ENCODE measurements at places on chromosomes 2 and 18.

DNA sequence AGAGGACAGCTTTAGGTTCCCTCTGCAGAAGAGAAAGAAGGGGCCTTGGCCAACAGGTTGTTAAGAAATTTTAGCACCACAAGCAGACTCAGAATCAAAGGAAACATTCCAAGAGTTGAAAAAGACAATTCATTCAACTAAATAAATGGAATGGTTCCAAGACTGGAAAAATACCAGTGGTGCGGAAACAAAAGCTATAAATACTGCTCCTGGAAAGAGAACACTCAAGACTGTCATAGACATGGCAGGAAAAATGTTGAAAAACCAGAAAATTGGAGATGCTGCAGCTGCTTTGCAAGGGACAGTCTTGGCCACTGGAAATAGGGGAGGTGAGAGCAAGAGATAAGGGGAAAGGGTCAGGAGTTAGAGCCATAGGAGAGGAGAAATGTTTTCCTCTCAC, 312.7 kb upstream of the CYRIA start:
- no peak overlapping the region for H3K4me3 ChIP-seq
- H3K27me3 ChIP-seq = no peaks in the 10 kb centered on the region
- H3K27ac ChIP-seq = no peak overlapping the region
- H3K36me3 ChIP-seq = no peaks in the 10 kb centered on the region
- DNase-seq = no peak

- H3K4me1 ChIP-seq = no peaks in the 10 kb centered on the region
- no peak overlapping the region for H3K27ac ChIP-seq
- no peak for DNase-seq
- H3K4me3 ChIP-seq = no peak overlapping the region
- no peaks in the 10 kb centered on the region for H3K36me3 ChIP-seq
These were observed 21.6 kb downstream of the MAP2 start for GRCh38 chr2:209445485-209445884.

DNA sequence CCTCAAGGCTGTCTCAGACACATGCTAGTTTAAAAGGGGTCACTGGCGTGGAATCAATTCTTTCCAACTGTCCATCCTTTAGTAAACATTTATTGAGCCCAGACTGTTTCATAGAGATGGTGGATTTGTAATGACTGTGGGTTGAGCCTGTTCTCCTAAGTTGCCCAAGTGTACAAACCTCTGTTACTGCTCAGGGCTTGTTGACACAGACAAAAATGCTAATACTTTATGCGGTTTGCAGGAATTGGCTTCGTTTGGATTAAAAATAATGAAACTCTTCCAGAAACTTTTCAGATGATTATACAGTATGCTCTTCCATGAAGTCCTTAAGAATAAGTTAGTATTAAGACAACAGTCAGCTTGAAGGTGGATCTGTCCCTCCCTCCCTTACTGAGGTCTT, 83.6 kb upstream of the MGAT5 start:
- H3K27me3 ChIP-seq = no peaks in the 10 kb centered on the region

DNA sequence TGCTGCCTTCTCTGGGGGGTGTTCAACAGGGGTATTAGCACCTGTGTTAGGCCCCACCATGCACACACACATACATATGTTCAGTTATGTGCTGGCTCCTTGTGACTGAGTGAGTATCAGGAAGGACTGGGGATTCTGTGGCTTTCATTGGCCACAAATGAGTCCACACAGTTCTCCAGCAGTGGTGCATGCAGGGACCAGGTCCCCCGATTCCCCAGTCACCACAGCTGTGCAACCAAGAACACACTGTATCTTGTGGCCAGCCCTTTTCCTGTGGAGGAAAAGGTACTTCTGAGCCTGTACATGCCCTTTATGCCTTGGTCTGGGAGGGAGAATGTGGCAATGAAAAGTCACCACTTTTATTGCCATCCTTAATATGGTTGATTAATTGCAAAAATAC, 74.9 kb upstream of the KLF7 start:
- H3K27me3 ChIP-seq = no peaks in the 10 kb centered on the region
- H3K4me3 ChIP-seq = no peak overlapping the region
- no peak for DNase-seq
- H3K4me1 ChIP-seq = peaks cover 27% of the 10 kb centered on the region

- H3K4me3 ChIP-seq = no peak overlapping the region
- no peak for DNase-seq
- H3K27ac ChIP-seq = no peak overlapping the region
These were observed 565.2 kb upstream of the PKDCC start for GRCh38 chr2:41482659-41483058.

DNA sequence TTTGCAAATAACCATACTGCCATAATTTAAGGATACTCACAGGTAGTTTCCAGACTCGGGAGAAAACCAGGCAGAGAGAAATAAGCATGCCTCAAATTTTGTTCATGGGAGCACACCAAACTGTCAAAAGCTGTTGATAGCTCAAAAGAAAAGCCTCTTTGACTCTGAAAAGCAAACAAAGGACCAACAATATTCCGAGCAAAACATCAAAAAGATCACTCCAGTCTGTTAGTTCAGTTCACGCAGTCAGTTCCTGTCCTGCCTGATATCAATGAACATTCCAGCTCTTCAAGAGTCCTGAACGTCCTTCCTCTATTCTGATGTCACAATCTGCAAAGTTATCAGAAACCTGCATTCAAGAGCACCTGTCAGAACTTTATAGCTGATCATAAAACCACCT, 78.7 kb downstream of the RRM2 start:
- no peaks in the 10 kb centered on the region for H3K27me3 ChIP-seq
- no peak for DNase-seq
- H3K27ac ChIP-seq = no peak overlapping the region
- H3K36me3 ChIP-seq = peaks cover 42% of the 10 kb centered on the region
- no peaks in the 10 kb centered on the region for H3K4me1 ChIP-seq

Data from activated naive CD4-positive, alpha-beta T cell treated with anti-CD3 and anti-CD28 coated beads, Interleukin-2, amount 10 ng/mL, durations not matched to agents 7 days and 5 days (primary cell).